Mucosa of gallbladder (tissue), 1 donor: ENCODE measurements at places on chromosomes 11 and 22. TPM values are rescaled to one million over a fixed set of nuclear protein-coding genes. Genes with fewer than 3 reads are reported as not detected.

The YPEL1 gene
- 10.0 TPM for total RNA-seq

The MAP6 gene
- 13.3 TPM for total RNA-seq

The PHF5A gene
- total RNA-seq = 29.1 TPM

The SSTR3 gene
- 0.06 TPM for total RNA-seq

The CARD10 gene
- total RNA-seq = 62.8 TPM

The KRTAP5-2 gene
- total RNA-seq = 0.26 TPM

The SEC14L2 gene
- 35.4 TPM for total RNA-seq

DNA sequence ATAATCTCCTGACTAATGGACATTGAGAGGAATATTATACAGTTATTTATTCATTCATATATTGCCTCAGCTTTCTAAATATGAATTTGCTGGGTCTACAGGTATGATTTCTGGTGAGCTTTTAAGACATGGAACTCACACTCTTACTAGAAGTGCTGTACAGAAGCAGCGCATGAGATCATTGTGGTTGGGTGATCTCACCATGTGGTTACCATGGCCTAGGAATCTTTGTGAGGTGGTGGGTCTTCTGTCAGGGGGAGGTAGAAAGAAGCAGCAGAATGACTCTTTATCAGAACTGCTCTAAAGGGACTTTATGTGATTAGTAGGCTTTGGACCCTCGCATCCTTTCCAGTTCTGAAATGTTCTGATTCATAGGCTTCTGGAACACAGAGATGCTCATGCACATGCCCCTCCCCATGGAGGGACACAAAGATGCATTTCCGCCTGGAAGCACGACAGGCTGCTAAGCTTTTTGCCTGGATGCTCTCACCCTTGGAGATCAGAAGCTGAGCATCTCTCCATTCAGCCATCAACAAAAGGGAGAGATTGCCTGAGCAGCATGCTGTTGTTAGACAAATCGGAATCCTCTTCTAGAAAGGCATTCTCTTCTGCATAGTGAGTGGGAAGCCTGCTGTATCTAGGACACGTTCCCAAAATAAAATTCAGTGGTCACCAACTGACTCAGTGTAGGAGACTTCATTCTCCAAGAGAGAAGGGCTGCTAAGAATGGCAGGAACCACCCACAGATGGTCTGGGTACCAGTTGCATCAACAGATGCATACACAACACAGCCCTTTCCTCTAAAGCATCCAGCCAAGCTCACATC, 51.3 kb downstream of the KIRREL3 start:
- no peak for DNase-seq

GRCh38 chr22:31891366-31892079, 52.8 kb upstream of the YWHAH start:
- DNase-seq = no peak

DNA sequence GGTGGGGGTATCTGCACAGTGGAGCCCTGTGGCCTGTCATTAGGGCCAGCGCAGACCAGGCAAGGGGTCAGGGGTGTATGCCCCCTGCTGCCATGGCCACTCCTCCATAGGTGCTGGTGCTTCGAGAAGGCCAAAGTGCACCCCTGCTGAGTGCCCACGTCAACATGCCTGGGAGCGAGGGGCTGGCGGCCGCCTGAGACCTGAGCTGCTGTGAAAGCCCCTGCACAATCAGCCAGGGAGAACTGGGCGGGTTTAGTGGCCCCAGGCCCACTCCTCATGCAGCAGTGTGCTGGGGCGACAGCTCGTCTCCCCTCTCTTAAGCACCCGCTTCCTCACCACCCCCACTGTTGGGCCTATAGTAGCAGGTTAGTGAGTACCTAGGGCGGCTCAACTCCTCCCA, 14.0 kb downstream of the ZDHHC24 start:
- no peak for DNase-seq

- DNase-seq = no peak
These were observed 59.3 kb downstream of the DEPDC5 start for GRCh38 chr22:31812977-31813605.

DNA sequence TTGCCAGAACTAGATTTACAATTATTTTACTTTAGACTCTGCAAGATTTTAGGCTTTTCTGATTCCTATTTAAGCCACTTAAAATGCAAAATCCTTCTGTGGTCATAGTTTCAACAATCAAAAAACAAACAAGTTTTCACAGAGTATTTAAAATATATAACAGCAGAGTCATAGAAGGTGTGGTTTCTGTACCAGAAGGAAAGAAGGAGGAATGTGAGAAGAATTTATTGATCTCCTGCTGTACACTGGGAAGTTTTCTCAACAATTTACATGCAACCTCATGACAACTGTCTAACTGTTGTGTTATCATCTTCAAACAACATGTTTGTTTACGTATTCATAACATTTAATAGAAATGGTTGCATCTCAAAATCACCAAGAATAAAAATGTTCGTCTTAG, 102.3 kb upstream of the CEP126 start:
- no peak for DNase-seq

- DNase-seq = no peak
These were observed 12.6 kb downstream of the RRAS2 start for GRCh38 chr11:14346303-14346955.

GRCh38 chr22:48414651-48415050, 1413.0 kb downstream of the BRD1 start:
- DNase-seq = no peak

GRCh38 chr11:92978271-92979111, 9.0 kb downstream of the MTNR1B start:
- DNase-seq = no peak

- no peak for DNase-seq
These were observed 357.9 kb downstream of the TENM4 start for GRCh38 chr11:79082907-79083306.

GRCh38 chr11:86174101-86175046, 70.2 kb upstream of the EED start:
- peak; percentile 78 for DNase-seq

DNA sequence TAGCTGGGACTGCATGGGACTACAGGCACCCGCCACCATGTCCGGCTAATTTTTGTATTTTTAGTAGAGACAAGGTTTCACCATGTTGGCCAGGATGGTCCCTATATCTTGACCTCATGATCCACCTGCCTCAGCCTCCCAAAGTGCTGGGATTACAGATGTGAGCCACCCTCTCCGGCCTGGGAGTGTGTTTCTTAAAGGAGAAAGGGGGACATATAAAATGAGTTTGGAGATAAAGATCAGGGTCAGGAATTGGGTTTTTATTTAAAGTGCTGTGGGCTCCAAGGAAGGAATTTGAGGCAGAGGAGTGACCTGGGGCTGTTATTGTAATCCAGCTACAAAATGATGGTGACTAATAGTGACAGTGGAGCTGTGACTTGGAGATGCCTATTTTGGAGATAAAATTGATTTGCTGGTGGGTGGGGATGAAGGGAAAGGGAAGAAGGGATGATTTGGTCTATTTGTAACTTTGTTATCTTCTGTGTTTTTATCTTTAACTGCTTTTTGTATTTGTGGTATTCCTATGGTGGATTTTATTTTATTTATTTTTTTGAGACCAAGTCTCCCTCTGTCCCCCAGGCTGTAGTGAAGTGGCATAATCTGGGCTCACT, 5.0 kb downstream of the CRKL start:
- no peak for DNase-seq

DNA sequence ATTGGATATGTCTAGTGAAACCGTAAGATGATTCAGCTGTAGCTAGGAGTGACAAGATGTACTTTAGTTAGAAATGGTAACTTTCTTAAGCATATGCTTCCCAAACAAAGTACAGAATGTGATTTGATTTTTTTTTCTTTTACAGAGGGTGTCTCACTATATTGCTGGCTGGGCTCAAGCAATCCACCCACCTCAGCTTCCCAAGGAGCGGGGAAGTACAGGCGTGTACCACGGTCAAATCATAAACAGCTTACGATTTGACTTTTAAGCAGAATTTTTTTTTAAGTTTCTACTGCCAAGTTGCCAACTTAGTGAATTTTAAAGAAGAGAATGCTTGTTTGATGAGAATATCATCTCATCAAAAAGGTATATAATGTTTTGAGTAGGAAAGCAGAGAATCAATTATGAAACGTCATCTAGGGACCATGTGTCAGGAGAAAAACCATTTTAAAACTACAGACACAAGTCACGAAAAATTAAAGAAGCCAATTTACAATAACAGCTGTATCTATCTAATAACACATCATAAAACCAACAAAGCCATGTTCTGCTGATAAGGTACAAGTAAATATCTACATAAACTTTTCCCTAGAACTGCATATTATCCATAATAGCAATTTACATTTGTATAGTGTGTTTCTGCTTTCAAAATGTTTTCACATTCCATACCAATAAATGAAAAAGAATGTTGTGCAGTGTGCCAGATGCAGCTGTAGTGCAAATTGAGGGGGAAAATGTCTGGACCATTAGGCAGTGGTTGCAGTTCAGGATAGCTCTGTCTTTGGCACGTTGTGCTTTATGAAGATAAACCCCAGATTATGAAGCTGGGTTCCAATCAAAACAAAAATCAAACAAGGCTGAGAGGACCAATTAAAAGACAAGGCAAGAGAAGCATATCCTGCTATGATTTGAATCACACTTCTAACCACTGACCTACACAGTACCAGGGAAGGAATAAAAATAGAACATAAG, 33.7 kb upstream of the USP47 start:
- no peak for DNase-seq

GRCh38 chr22:50260801-50261614, 475 bp downstream of the MAPK12 start:
- no peak for DNase-seq

DNA sequence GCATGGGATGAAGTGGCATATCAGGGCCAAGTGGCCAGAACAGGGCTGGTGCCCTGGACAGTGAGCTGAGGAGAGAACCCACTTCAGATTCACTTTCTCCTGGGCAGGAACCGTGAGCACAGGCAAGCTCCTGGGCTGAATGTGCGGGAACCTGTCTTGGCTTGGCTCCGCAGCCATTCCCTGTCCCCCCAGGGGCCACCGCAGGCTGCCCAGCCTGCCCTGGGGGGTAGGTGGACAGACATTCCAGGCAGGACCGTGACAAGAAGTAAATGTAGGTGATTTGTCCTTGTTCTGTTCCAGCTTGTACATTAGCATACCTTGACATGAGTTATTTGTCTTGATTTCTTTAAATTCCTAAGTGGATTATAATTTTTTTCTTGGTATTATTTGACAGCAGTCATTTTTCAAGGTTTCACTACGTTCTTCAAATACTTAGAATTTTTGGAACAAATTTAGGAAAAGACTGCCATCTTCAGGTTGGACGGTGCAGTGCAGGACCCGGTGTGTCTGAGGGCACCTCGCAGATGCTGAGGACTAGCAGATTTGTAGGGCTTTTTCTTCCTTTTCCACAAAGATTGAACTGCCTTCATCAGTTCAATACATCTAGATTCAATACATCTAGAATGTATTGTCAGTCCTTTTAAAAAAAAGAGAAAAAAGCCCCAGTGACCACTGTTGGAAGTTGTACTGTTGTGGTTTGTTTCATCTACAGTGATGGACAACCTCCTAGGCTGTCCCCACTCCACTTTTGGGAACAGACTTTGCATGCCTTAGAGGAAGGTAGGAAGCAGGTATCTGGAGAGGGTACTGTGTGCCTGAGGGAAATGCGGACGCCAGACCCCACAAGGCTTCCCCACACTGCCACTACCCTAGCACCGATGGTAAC, 115.1 kb upstream of the RASSF10 start:
- peak; percentile 52 for DNase-seq

GRCh38 chr22:36976606-36977005, 42.6 kb downstream of the TST start:
- DNase-seq = no peak

- DNase-seq = no peak
These were observed 81.6 kb upstream of the LARGE1 start for GRCh38 chr22:34001701-34002466.

DNA sequence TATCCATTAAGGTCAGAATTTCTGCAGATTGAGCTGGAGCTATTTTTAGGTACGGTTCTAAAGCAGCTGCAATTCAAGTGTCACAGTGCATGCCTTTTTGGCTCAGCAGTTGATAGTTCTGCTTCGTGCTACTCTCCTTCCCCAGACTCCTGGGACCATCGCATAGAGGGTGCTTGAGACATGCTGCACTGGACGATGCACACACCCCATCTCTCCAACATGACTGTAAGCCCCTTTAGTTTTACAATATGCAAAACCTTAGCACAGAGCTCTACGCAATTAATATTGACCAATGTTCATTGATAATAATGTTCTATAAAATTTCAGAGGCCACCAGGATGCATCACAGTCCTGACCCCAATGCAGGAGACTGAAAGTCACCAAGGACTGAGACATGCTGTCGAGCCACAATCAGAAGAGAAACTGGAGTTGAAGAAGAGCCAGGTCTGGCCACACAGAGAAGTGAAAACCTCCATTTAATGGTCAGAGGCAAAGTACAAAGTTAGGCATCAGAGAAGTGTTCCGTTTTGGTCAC, 120.9 kb upstream of the ZC3H12C start:
- no peak for DNase-seq

- peak; percentile 63 for DNase-seq
These were observed 36.9 kb upstream of the LINC01488 start for GRCh38 chr11:69444381-69445130.

DNA sequence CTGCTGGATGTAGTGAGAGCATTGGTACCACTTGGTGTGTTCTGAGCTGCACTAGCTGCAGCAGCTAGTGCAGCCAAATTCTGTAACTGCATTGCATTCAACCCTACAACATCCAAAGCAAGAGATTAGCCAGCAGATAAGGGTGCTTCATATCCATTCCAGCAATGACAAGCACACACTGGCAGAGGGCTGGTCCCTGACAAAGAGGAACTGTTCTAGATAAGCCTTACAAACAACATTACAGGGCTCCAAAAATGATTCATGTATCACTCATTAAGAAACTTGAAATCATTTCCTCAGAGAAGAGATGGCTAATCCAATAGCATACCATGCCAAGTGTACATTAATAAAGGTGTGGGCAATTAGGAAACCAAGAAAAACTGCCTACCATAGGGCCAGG, 28.4 kb upstream of the RAPSN start:
- DNase-seq = no peak

DNA sequence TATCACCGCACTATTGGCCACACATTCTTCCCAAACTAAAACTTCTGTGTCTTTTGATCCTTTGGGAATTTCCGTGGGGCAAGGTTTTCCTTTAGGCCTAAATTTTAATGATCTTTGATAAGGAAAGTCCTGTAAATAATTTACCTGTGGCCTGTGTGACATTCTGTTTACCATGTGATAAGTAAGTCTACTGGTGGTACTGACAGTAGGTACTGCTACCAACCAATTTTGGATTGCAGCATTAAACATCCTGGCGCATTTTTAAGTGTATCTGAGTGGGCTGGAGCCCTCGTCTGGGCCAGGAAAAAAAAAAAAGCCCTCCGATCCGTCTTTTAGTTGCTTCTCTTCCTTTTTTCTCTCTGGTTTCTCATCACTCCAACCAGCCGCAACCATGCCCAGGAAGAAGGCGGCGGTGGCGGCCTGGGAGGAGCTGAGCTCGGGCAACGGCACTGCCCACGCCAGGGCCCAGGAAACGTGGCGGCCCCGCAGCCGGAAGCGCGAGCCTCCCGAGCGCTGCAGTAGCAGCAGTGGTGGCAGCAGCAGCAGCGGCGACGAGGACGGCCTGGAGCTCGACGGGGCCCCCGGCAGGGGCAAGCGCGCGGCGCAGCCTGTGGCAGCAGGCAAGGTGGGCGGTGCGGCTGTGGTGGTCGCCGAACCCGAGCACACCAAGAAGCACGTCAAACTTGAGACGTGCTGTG, 33.6 kb downstream of the ASRGL1 start:
- no peak for DNase-seq
